Bone marrow (tissue), 2 donors: ENCODE measurements at places on chromosomes 3 and 15.

DNA sequence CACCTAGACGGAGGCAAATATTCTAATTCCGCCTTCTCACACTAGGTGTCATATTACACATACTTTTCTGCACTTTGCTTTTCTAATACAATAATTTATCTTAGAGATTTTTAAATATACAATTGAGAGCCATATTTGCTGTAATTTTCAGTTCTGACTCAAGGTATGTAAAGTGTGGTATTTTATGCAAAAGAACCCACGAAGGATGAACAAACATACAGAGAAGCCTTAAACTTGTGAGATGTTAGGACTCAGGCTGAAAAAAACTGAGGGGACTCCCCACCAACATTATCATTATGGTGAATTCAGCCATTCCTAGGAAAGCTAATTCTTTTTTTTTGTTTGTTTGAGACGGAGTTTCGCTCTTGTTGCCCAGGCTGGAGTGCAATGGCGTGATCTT is 9.6 kb downstream of the ZBTB11 start:
- no peak for DNase-seq

DNA sequence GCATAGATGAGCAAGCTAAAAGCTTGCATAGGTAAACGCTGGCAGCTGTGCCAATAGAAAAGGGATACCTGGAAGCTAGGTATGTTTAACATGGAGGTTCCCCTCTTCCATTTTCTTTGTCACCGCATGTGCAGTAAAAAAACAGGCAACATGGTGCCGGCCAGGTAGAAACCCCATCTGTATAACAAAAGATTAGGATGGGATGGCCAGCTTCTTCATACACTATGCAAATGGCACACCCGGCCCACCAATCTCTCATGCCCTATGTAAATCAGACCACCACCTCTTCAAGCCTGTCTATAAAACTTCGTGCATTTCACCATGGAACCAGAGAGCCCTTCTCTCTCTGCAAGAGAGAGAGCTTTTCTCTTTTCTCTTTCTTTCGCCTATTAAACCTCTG is 224.3 kb upstream of the P2RY1 start:
- DNase-seq: no peak

DNA sequence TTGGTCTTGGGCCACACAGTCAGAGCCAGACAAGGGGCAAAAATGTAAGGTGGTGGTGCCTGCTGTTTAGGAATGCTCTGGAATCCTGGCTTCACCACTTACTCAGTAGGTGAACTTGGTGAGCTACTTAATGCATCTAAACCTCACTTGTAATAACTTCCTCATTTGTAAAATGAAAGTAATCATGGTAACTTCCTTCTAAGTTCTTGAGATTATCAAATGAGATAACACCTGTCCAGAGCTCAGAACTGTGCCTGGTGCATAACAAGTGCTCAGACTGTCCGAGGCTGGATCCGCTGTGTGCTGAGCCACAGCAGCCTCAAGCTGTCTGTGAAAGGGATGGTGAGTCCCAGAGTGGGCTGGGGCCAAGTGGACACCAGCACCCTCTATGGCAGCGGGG is 62.8 kb upstream of the KY start:
- DNase-seq: no peak

DNA sequence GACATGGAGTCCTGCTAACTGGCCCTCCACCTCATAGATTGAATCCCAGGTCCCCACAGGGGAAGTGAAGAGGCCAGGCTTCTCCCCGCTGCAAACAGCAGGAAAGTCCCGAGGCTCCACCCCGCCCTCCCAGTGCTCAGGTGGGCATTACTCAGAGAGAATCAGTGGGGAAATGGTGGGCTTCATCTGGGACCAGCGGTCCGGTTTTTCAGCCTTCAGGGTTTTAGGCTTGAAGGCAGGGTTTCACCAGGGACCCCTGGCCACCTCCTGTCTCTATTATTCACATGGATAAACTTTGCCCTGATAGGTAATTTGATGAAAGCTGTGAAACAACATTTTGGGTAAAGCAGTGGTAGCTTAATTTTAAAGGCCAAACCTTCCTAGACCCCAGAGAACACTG is 31.3 kb downstream of the MKRN3 start:
- DNase-seq: no peak

DNA sequence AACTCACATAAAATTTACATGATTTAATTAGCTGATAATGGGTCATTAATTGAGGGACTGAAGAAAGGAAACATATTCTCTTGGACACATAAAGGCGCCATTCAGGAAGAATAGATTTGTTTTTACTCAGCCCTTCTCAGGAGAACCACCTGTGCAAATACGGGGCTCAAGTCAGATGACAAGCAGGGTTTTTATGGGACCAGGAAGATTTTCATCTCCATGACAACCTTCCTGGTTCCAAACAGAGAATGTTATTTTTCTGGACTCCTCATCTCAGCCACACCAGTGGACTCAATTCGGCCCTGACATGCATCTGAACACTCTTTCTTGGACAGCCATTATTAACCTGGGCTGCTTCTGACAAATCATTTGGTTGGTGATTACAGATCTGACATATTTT is 120.5 kb downstream of the PDZRN3 start:
- DNase-seq: no peak

GRCh38 chr15:56760186-56760585 is 26.9 kb upstream of the ZNF280D start:
- no peak for DNase-seq

GRCh38 chr15:92117261-92117731 is 263.8 kb downstream of the SLCO3A1 start:
- DNase-seq: no peak

GRCh38 chr3:182789371-182789770 is 3.9 kb upstream of the ATP11B start:
- DNase-seq: peak; percentile 52

GRCh38 chr3:139173372-139174108 is 128.8 kb upstream of the PRR23C start:
- DNase-seq: no peak

GRCh38 chr3:120568202-120568531 is 28.0 kb upstream of the NDUFB4 start:
- DNase-seq: no peak

DNA sequence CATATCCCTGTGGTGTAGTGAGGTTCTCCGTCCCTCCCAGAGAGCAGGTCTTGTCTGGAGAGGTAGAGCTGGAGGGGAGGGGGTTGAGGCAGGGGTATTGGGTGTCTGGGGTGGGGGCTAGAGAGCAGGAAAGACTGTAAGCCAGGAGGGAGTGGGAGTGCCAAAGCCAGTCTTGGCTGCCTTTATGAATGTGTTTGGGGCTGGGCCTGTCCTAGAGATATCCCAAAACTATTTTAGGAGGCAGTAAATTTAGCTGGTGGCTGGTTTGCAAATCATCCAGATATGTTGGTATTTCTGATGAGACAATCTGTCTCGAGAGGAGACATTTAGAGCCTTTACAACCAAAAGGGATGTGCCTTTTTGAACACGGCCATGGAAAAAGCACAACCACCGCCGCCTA is 166.6 kb downstream of the TLE3 start:
- DNase-seq: no peak
